Stimulated activated CD4-positive, alpha-beta T cell treated with anti-CD3 and anti-CD28 coated beads, TNF-alpha, amount 100 ng/mL, for 1 hour (primary cell): ENCODE measurements at places on chromosomes 4 and X.
A peak's percentile ranks its signal among the peaks of the same experiment; 100 is the strongest.

- no peak for DNase-seq
Observed at GRCh38 chr4:31461421-31461820, 741.3 kb downstream of the PCDH7 start.

DNA sequence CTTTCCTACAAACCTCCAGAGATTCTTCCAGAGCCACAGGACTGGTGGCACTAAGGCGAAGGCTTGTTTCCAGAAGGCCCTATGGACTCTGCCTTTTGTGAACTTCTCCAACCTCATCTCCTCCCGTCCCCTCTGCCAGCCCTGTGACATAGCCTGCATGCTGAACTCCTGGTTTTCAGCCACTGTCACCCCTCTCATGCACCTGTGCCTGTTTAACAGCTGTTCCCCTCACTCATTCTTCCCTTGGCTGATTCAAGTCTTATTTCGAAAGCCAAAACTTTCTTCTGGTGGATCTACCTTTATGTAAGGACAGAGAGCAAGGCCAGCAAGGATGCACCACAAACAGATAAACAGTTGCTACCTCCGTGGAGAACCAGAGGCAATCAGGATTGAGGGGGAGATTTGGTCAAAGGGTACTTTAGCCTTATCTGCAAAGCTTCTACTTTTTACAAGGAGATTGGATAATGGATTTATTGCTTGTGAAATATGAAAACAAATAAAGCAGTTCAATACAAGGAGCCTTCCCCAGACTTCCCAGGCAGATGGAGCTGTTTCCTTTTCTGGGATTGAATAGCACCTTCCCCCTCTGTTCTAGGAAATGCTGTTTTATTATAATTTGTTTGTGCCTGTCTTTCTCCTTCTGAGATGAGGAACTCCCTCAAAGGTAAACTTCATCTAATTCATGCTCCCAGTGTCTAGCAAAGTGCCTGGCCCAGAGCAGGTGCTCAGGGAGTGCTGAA lies 5.7 kb downstream of the CITED1 start:
- no peak for DNase-seq

DNA sequence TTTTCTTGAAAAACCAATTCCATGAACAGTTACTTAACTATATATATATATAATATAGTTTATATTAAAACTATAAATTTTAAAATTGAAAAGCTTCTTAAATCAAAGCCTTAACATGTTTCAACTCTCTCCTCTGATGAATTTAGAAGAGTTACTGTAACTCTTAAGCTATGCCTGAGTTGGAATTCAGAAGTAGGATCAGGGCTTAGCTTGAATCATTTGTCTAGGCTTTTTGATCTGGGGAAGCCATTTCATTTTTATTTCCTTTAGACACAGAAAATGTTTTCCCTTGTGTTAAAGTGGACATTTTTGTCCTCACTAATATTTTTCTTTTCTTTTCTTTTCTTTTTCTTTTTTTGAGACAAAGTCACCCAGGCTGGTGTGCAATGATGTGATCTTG lies 40.4 kb upstream of the PDLIM5 start:
- no peak for DNase-seq

DNA sequence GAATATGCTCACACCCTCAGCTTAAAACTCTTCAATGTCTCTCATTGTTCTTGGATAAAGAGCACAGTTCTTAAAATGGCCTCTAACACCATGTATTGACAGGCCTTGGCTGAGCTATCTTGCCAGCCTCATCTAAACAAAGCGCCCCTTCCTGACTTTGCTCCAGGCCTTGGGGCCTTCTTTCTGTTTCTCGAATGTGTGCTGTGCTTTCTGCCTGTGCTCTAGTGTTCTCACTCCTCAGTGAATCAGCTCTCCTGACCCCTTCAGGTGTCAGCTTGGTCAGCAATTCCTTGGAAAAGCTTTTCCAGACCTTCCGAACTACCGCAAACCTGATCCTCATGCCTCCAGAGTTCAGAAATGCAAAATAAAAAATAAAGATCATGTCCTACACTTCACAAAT lies 346.3 kb upstream of the FSTL5 start:
- no peak for DNase-seq

DNA sequence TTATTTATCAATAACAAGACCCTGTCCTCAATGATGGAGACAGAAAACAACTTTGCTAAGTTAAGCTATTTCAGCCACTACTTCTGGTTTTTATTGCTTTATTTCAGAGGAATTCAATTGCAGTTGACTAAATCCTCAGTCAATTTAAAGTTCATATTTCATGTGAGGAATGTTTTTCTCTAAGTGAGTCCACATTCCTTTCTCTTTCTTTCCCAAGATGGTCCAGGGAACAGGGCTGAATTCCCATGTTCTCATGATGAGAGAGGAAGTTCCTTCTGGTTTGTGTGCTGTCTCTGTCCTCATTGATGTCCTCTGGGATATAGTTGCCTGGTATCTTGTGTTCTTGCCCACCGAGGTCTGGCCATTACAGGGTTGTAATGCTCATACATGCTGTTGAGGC lies 117.2 kb downstream of the SLIT2 start:
- DNase-seq: no peak

DNA sequence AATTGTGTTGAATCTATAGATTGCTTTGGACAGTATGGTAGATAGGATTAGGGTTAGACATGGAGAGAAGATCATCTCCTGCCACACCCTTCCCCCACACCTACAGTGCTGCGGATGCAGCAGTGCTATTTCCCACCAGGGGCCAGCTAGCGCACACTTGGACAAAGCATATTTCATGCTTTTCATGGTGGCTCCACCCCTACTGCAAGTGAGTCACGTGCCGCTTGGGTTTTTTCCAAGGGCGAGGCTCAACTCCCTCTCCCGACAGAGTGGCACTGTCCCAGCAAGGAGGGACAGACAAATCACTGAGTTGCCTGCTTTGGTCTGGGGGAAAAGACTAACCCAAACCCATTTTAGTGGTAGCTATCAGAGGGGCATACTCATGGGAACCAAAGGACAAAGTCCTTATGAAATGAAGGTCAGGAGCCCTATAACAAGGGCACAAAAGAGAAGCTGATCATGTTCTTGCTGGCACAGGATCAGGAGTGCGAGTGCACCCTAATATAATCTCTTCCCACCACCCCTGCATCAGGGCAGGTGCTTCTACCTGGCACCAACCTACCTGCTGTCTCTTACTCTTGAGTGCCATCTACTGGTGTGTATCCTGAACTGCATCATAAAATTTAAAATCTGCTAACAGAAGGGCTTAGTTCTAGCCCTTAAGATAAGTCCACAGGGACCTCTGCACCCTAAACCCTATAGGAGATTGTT lies 55.1 kb upstream of the PGAM4 start:
- DNase-seq: no peak

DNA sequence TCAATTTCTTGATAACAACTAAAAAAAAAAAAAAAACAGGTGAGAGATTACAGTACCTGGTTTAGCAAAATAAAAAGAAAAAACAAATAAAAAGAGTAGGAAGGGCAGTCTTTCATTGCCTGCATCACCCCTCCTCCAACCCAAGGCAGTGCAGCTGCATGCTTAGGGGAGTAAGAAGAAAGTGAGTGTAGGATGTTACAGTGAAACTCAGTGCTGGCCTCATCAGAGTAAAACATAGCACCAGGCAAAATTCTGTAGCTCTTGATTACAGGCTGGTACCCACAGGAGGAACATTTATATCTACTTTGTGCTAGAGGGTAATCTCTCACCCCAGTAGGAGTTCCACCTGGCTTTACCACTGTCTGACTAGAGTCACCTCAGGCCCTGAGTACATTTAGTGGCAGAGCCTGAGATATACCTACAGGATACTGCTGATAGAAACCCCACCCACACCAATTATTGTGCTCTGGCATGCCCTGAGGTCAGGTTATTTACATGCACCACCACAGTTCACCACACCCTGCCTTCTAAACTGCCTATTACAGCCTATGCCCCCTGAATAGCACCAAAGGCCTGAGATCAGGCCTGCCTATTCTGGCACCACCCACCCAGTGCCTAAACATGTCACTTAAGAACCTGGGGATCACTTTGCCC lies 241.6 kb downstream of the PAPSS1 start:
- no peak for DNase-seq

GRCh38 chr4:109977854-109978501 lies 65.3 kb downstream of the EGF start:
- no peak for DNase-seq

DNA sequence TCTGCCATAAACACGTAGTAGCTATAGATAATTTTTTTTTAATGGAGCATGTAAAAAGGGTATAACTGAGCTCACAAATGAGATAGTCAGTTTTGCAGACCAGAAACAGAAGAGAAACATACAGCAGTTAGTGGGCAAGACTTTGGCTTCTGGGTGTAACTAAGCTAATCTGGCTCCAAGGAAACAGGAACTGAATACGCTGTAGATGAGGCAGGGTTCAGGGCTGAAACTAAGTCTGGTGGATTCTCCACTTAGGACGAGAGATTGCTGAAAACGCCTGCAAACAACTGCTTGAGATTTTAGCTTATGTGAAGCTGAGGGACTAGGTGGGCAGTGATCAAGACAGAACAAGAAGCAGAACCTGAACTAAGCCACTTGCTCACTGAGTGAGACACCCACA lies 91.7 kb downstream of the SMIM20 start:
- no peak for DNase-seq

DNA sequence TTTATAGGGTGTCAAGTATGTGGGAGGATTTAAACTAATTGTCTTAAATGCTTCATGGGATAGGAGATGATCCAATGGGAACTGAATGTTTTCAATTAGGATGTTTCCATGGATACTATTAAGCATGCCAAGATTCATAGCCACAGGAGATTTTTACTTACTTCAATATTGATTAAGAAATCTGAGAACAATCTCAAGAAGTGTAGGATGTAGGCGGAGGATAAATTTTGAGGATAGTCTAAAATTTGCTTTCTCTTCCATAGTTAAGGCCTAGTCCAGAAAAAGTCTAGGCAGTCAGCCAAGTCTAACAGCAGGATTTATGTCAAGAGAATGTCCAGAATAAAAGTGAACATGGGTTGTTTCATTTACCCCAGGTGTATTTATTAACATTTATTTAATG lies 32.8 kb downstream of the REPS2 start:
- no peak for DNase-seq

- DNase-seq: no peak
Observed at GRCh38 chrX:152656087-152656486, 18.4 kb downstream of the GABRQ start.

- DNase-seq: no peak
Observed at GRCh38 chr4:40848940-40849339, 99.2 kb downstream of the NSUN7 start.

- DNase-seq: no peak
Observed at GRCh38 chr4:121930304-121930703, 21.6 kb downstream of the TRPC3 start.

- DNase-seq: no peak
Observed at GRCh38 chr4:21512353-21512752, 436.2 kb downstream of the KCNIP4 start.

DNA sequence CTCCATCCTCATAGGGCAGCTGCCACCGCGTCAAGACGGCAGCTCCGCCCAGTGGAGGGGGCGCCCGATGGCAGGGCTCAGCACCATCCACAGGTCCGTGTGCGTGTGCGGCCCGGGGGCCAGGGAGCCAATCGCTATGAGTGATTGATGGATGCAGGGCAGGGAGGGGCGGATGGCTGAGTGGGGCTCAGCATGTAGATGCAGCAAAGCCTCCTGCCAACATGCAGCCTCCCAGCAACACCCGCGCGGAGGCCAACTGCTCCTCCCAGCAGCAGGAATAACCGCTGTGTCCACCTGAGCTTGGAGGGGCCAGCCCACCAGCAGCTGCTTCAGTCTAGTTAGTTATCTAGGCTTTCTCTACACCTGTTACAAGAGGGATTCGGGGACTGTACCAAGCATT lies 77.4 kb downstream of the MTMR1 start:
- DNase-seq: no peak

DNA sequence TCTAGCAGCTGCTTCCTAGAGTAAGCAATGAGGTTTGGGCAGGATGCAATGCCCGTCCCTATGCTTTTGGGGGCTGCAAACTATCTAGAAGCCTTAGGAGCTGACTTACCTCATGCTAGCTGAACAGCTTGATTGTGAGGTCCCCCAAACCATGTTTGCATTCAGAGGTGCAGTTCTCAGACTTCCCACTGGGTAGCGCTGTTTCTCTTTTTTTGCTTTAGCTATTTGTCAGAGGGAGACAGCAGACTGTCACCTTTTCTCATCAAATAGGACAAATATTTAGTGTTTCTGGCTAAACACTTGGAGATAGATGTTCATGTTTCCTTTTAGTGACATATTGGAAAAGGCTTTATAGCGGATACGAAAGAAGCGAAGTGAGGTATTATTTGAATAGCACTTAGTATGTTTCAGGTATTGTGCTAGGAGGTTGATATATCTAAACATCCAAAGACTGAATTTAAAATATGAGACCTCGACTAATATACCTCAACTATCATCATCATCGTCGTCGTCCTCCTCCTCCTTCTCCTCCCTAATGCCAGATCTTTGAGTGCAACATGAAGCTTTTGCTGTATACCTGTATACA lies 18.7 kb upstream of the TMEM192 start:
- DNase-seq: peak; percentile 47

DNA sequence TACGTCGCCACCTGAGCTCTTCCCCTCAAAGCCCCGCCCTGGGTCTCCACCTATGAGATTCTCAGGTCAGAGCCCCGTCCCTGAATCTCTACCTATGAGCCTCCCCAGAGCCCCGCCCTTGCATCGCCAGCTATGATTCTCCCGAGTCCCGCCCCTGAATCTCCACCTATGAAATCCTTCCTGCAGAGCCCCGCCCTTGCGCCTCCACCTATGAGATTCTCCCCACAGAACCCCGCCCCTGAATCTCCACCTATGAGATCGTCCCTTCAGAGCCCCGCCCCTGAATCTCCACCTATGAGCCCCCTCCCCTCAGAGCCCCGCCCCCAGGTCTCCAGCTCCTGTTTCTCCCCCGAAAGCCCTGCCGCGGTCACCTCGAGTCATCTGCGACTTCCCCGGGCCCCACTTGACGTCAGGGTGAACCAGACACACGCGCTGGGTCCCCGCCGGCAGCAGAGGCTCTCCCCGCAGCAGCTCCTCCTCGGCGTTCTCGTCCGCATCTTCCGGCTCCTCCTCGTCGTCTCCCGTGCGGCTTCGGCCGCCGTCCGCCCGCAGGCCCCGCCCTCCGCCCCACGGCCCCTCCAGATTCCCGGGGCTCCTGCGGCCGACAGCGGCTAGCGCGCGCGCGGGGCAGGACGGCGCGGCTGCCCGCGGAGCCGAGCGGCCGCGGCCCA lies 393 bp downstream of the GTPBP6 start:
- peak; percentile 90 for DNase-seq

GRCh38 chr4:29711226-29711625 lies 1008.9 kb upstream of the PCDH7 start:
- DNase-seq: no peak

- DNase-seq: no peak
Observed at GRCh38 chr4:124322234-124323065, 390.1 kb downstream of the ANKRD50 start.

DNA sequence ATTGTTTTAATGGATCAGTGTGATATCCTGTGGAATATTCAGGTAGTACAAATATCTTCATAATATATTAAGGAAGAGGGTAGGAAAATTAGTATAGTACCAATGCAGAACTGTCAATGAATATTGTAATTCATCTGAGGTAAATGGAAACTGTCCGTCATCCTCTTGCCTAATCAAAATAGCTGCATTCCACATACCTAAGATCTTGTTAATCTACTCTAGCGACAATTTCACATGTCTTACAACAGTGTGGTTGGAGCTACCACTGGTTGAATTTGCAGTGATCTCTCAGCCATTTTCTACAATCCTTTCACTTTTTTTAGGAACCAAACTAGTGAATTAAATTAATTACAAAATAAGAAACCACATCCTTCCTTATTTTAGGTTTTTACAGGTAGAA lies 117.5 kb downstream of the PCDH18 start:
- no peak for DNase-seq

GRCh38 chr4:93918856-93919255 lies 90.3 kb downstream of the ATOH1 start:
- no peak for DNase-seq

- DNase-seq: no peak
Observed at GRCh38 chr4:183362916-183363542, 40.8 kb upstream of the CLDN24 start.
